Osteoblast (primary cell): ENCODE measurements at places on chromosomes 1 and 21. TPM values are rescaled to one million over a fixed set of nuclear protein-coding genes. Genes with fewer than 3 reads are reported as not detected.

DNA sequence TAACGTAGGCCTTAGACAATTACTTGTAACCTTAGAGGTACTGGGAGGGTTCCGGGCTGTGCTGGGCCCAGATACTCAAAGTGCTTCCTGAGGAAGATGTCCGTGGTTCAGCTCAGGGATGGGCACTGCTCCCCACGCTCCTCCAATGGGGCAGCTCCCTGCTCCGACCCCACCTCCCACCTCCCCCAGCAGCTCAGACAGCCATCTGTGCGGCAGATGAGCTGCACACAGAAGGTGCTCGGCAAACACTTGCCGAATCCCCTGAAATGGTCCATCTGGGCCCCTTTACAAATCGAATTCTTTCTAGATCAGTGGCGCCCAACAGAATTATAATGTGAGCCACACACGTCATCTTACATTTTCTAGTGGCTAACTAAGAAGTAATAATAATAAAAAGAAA, 242.4 kb upstream of the RAB4A start:
- no peaks in the 10 kb centered on the region for H3K4me1 ChIP-seq
- no peak overlapping the region for H3K4me3 ChIP-seq
- H3K27me3 ChIP-seq = no peaks in the 10 kb centered on the region

DNA sequence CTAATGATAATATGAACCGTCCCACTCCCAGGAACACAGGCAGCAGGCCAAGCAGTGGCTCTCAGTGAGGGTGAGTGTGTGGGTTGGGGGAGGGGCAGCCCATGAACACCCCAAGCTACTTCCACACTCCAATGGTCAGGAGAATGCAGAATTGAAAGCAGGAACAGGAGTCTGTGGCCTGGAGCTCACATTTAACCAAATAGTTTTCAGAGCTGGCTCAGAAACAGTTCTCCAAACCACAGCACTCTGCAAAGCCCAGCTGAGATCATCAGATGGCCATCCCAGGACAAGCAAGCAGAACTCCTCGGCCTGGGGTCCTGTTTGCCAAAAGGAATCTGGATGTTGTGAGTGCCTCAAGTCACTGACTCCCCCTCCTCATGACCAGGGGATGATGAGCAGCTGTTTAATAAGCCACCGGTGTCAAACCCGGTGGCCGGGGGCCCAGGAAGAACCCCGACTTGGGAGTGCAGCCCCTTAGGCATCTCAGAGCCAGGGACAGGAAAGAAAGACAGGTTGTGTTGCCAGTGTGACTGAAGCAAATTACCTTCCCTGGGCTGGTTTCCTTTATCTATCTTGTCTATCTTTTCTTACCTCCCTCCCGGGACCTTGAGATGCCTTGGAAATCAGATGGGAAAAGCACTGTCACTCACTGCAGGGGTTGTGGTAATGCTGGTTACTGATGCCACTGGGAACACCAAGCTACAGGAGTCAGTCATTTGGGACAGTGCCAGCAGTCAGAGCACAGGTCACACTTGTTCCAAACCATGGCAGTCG, 20.4 kb downstream of the DEGS1 start:
- H3K27ac ChIP-seq = peak overlapping the region; percentile 55
- no peaks in the 10 kb centered on the region for H3K27me3 ChIP-seq
- H3K36me3 ChIP-seq = no peaks in the 10 kb centered on the region
- peaks cover 30% of the 10 kb centered on the region for H3K4me1 ChIP-seq

DNA sequence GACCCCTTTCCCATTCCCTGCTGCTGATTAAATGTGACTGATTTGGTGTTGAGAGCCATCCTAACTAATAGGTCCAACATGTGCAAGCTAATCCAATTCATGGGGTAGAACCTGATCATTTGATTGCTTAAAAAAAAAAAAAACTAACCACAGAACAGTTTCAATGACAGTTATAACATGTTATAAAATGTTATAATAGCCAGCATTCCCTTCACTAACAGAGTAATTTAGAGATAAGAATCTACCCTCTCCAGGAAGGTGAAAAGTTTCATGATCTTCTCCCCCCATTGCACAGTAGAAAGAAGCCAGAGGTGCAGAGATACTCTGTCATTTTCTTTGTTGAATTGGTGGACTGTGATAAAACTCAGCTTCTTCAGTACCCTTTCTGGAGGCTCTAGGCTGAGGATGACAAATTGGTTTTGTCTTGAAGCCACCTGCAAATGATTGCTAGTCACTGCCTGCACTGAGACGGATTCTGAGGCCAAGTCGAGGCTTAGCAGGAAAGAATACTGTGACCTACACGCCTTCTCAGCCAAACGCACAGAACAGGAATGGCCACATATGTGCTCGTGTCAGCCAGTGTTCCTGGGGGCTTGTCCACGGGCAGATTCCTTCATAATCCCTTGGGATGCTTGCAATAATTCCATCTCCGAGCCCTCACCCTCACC, 215.7 kb upstream of the IRF2BP2 start:
- DNase-seq = no peak
- H3K27me3 ChIP-seq = no peaks in the 10 kb centered on the region
- H3K4me3 ChIP-seq = no peak overlapping the region
- H3K36me3 ChIP-seq = no peaks in the 10 kb centered on the region
- H3K4me1 ChIP-seq = no peaks in the 10 kb centered on the region
- H3K27ac ChIP-seq = no peak overlapping the region

- DNase-seq = no peak
- no peaks in the 10 kb centered on the region for H3K27me3 ChIP-seq
- H3K27ac ChIP-seq = peak overlapping the region; percentile 96
- no peaks in the 10 kb centered on the region for H3K36me3 ChIP-seq
Measured at GRCh38 chr1:51899022-51899421, 20.5 kb upstream of the NRDC start.

DNA sequence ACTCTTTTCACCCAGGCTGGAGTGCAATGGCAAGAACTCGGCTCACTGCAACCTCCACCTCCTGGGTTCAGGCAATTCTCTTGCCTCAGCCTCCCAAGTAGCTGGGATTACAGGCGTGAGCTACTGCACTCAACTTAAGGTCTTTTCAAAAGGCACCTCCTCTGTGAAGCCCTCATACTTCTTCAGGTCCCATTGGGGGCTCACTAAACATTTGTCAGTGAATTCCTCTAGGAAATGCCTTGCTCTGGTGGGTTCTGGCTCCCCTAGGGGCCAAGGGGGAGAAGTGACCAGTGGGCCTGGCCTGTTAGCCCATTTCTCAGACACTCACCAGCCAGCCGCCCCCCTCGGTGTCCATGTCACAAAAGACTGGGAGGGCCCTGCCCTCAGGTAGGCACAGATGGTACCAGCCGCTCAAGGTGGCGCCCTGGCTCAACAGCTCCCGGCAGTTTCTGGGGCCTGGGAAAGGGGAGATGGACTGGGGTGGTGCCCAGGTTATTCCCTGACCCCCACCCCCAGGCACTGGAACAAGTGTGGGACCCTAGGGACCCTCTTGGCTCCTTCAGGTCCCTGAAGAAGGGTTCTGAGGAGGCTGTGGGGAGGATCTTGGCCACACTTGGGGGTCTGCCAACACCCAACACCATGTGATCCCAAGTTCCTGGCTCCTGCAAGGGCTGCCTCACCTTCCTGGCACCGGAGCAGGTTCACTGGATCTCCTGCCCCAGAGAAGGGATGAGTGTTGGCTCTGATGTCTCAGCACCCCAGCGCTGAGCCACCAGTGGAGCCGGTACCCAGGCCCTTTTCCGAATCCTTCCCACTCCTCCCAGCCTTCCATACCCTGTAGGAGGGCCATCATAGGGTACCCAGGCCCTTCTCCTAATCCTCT, 1.6 kb downstream of the FCN3 start:
- H3K27ac ChIP-seq = no peak overlapping the region
- no peak overlapping the region for H3K4me3 ChIP-seq
- no peak for DNase-seq
- H3K27me3 ChIP-seq = peaks cover 4% of the 10 kb centered on the region

- H3K27ac ChIP-seq = no peak overlapping the region
- DNase-seq = no peak
- no peaks in the 10 kb centered on the region for H3K27me3 ChIP-seq
Measured at GRCh38 chr21:40531431-40532110, 315.4 kb downstream of the DSCAM start.

DNA sequence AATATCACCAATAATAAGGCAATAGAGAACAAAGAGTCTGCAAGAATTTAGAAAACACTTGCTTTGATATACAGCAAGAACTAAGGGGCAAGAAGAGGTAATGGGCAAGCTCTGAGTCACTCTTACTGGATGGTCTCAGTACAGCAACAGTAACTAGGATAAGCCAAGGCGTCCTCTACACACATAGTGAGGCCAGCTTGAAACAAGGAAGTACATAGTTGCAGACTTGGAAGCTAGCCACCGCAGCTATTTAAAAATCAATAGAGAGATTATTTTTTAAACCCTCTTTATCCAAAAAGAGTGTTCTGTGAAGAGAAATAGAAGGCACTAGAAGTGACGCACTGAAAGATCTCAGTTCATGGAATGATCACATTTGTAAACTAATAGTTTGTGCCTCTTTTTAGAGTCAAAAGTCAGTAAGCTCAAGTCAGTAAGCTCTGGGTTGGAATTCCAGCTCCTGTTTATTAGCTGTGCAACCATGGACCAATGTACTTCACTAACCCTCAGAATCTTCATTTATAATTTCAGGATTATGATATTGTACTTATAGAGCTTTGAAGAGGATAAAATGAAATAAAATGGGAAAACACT, 118.6 kb downstream of the AKT3 start:
- no peaks in the 10 kb centered on the region for H3K36me3 ChIP-seq
- peak; percentile 71 for DNase-seq
- H3K27me3 ChIP-seq = no peaks in the 10 kb centered on the region
- H3K27ac ChIP-seq = peak overlapping the region; percentile 47

GRCh38 chr1:7225711-7226505, 440.7 kb downstream of the CAMTA1 start:
- H3K27ac ChIP-seq = no peak overlapping the region
- H3K4me1 ChIP-seq = peaks cover 20% of the 10 kb centered on the region
- H3K36me3 ChIP-seq = no peaks in the 10 kb centered on the region
- H3K4me3 ChIP-seq = no peak overlapping the region
- DNase-seq = no peak
- H3K27me3 ChIP-seq = no peaks in the 10 kb centered on the region

GRCh38 chr1:208980605-208981004, 602.9 kb upstream of the CAMK1G start:
- no peaks in the 10 kb centered on the region for H3K36me3 ChIP-seq
- no peaks in the 10 kb centered on the region for H3K27me3 ChIP-seq
- H3K27ac ChIP-seq = no peak overlapping the region
- no peak for DNase-seq
- no peak overlapping the region for H3K4me3 ChIP-seq

GRCh38 chr1:86470859-86471258, 2.1 kb downstream of the CLCA1 start:
- peaks cover 6% of the 10 kb centered on the region for H3K4me1 ChIP-seq
- no peaks in the 10 kb centered on the region for H3K27me3 ChIP-seq
- H3K36me3 ChIP-seq = no peaks in the 10 kb centered on the region
- H3K4me3 ChIP-seq = no peak overlapping the region
- no peak overlapping the region for H3K27ac ChIP-seq

GRCh38 chr1:88291611-88292354, 392.3 kb upstream of the PKN2 start:
- H3K27me3 ChIP-seq = no peaks in the 10 kb centered on the region
- DNase-seq = no peak
- H3K36me3 ChIP-seq = no peaks in the 10 kb centered on the region
- H3K4me3 ChIP-seq = no peak overlapping the region

- H3K27me3 ChIP-seq = no peaks in the 10 kb centered on the region
- no peak overlapping the region for H3K4me3 ChIP-seq
- DNase-seq = no peak
Measured at GRCh38 chr1:212190169-212190568, 95.0 kb upstream of the PPP2R5A start.

GRCh38 chr1:185693654-185694053, 40.5 kb upstream of the HMCN1 start:
- no peaks in the 10 kb centered on the region for H3K4me1 ChIP-seq
- H3K27ac ChIP-seq = no peak overlapping the region
- no peaks in the 10 kb centered on the region for H3K36me3 ChIP-seq
- H3K27me3 ChIP-seq = no peaks in the 10 kb centered on the region
- DNase-seq = no peak

GRCh38 chr1:3249631-3250501, 180.9 kb downstream of the PRDM16 start:
- H3K27ac ChIP-seq = no peak overlapping the region
- no peaks in the 10 kb centered on the region for H3K27me3 ChIP-seq
- H3K4me1 ChIP-seq = peaks cover 3% of the 10 kb centered on the region
- no peak for DNase-seq

DNA sequence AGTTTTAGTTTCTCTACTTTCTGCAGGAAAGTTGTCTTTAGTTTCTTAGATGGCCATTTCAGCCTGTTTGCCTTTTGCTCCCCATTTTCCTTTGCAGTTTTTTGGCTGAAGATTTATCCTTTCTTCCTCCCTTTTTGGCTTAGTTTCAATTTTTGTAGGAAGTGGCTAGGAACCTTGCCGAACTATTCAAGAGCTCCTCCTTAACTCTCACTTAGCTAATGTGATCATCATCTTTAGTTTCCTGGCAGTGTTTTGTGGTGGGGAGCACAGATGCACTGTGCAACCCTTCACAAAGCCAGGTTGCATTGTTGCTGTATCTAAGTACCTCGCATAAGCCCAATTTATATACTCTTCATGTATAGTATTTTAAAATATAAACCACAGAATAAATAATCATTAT, 28.8 kb upstream of the CCDC181 start:
- no peak overlapping the region for H3K4me3 ChIP-seq
- no peak overlapping the region for H3K27ac ChIP-seq
- no peaks in the 10 kb centered on the region for H3K27me3 ChIP-seq
- DNase-seq = no peak

GRCh38 chr21:41245509-41246135, 71.0 kb upstream of the FAM3B start:
- DNase-seq = no peak
- H3K4me3 ChIP-seq = no peak overlapping the region
- H3K4me1 ChIP-seq = peaks cover 7% of the 10 kb centered on the region
- no peak overlapping the region for H3K27ac ChIP-seq

- peak overlapping the region; percentile 38 for H3K27ac ChIP-seq
- no peak overlapping the region for H3K4me3 ChIP-seq
- no peaks in the 10 kb centered on the region for H3K27me3 ChIP-seq
- H3K36me3 ChIP-seq = no peaks in the 10 kb centered on the region
- DNase-seq = no peak
- peaks cover 12% of the 10 kb centered on the region for H3K4me1 ChIP-seq
Measured at GRCh38 chr1:59595774-59596173, 219.0 kb upstream of the HOOK1 start.

Gene C1QC
- total RNA-seq = 2.2 TPM in 1 of 2 replicates, not detected in the other

Gene CNIH3
- 3.6 and 9.7 TPM in 2 replicates for total RNA-seq

Gene MYCL
- 0.72 and 0.88 TPM in 2 replicates for total RNA-seq

Gene NUF2
- total RNA-seq = 1.8 and 3.2 TPM in 2 replicates

Gene TDRD5
- total RNA-seq = not detected in 2 replicates

Gene PLA2G4A
- 10.0 and 12.3 TPM in 2 replicates for total RNA-seq

Gene HUNK
- total RNA-seq = under 0.01 TPM in 2 replicates

Gene ADAMTS5
- 38.9 and 39.1 TPM in 2 replicates for total RNA-seq

Gene PNRC2
- 66.3 and 74.9 TPM in 2 replicates for total RNA-seq

Gene DEPDC1
- total RNA-seq = 1.4 and 2.4 TPM in 2 replicates
